ENCODE measurements at places on chromosomes 2 and 18.
A peak's percentile ranks its signal among the peaks of the same experiment; 100 is the strongest.

DNA sequence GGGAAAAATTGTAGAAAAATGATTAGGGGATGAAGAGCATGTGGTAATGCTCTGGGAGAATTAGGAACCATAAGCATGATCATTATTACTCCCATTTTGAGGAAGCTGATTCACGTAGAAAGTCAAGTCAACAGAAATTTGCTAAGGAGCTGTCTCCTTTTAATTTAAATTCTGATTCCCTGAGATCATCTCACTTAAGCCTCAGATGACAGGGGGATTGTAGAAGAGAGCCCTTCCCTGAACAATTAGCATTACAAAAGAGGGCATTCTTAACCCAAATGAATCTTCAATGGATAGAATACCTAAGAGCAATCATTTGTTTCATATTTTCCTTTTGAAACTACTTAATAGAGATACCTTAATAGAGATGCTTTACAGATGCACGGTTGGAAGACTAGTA lies 267.9 kb downstream of the NYAP2 start:
- no peak for DNase-seq

- no peak for DNase-seq
Observed at GRCh38 chr2:214156971-214157370, 253.9 kb upstream of the VWC2L start.

GRCh38 chr2:229096409-229097066 lies 174.5 kb downstream of the PID1 start:
- DNase-seq = no peak

DNA sequence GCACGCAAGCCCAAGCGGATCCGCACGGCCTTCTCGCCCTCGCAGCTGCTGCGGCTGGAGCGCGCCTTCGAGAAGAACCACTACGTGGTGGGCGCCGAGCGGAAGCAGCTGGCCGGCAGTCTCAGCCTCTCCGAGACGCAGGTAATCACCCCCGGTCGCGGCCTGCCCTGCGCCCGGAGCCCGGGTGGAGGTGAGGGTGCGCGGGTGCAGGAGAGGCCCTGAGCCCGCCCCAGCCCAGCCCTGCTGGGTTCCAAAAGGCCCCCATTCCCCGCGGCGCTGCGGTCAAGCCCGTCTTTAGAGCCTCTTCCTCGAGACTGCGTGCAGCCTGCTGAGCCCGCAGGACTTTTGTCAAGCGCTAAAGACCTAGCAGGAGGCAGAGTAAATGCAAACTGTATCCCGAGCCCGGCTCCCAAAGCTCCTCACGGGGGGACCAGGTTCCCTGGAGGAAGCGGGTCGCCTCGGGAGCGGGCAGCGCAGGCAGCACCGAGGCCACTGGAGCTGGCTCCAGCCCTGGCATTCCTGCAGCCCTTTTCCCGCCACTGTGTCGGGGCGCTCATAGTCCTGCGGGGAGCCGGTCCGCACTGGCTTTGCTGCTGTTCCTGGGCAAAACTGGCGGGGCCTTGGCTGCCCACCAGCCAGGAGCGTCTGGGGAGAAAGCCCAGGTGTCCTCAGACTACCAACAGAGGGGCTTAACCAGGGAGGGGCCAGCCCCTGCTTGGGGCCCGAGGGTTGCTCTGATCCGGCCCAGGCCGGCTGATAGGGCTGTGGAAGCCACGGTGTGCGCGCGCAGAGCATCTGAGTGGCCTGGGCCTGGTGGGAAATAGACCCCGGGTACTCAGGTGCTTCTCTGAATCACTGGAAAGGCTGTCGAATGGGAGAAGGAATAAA lies 7.3 kb downstream of the EMX1 start:
- DNase-seq = peak; percentile 30

- DNase-seq = peak; percentile 63
Observed at GRCh38 chr2:43169099-43169945, 57.1 kb downstream of the ZFP36L2 start.

- no peak for DNase-seq
Observed at GRCh38 chr2:228864131-228864530, 407.0 kb downstream of the PID1 start.

DNA sequence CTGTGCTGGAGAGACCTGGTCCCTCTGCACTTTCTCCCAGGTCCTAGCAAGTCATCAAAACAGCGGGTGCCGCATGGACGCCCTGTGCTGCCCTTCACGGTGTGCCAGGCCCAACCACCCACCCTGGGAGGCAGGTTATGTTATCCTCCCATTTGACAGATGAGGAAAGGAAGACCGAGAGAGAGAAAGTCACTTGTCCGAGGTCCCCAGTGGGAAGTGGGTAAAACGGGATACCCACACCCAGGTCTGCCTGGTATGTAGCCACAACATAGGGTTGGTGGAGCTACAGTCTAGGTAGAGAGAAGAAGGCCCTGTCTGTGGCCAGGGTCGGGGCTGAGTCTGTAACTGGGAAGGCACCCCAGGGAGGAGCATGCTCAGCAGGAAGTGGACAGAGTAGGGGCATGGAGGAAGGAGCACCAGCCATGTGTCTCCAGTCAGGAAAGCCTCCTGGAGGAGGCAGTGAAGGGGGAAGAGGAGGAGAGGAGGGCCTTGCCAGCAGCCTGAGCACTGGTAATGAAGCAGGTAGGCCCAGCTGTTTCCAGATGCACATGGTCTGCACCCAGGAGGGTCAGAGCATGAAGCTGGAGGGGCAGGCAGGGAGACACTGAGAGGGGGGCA lies 98.4 kb downstream of the ZFP36L2 start:
- DNase-seq = peak; percentile 47

GRCh38 chr2:183490914-183491313 lies 366.7 kb downstream of the NUP35 start:
- DNase-seq = no peak

DNA sequence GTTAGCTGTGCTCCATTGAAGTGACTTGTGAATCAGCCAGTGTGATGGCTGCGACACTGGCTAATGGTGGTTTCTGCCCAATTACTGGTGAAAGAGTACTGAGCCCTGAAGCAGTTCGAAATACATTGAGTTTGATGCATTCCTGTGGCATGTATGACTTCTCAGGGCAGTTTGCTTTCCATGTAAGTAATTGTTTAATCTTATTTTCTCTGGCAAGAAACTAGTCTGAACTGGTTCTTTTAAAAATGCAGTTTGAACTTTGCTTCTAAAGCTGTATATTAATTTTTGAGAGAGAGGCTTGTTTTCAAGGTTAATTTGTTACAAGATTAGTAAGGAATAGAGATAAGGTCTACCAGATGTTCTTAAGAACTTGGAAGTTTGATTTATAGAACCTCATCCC lies 46.7 kb downstream of the GLS start:
- DNase-seq = no peak

- DNase-seq = no peak
Observed at GRCh38 chr2:94990956-94991355, 34.6 kb upstream of the MAL start.

- no peak for DNase-seq
Observed at GRCh38 chr18:7336623-7337022, 105.7 kb downstream of the LRRC30 start.

DNA sequence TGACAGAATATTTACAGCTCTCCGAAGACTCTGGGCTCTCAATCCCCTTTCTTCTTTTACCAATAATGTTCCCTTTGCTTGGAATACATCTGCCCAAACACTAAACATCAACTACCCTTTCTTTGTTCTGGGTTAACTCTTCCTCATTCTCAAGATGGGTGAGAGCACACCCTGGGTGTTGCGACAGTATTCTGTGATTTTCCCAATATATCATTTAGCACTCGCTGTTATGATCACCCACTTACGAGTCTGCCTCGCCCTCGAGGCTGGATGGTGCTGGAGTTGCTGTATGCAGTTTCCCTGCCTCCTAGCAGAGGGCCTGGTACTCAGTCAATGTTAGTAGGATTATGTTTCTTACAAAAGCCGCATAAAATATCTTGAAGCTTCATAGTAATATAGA lies 93.2 kb downstream of the SOCS6 start:
- DNase-seq = no peak

DNA sequence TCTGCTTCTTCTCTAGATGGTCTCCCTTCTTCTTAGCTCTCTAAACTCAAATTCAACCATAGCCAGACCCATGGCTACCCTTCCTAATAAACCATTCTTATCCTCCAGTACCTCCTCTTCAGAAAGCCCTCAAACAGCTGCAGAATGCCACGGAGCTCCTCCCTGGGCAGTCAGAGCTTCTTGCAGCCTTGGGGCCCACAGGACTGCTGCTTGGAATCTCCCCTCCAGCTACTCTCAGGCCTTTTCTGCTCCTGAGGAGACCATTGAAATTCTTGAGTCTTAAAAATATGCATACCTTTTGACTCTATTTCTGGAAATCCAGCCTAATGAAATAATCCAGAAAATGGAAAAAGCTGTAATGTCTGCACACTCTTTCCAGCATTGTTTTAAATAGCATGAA lies 30.7 kb downstream of the EFR3B start:
- no peak for DNase-seq

GRCh38 chr18:50630895-50631294 lies 71.0 kb downstream of the MAPK4 start:
- DNase-seq = no peak

DNA sequence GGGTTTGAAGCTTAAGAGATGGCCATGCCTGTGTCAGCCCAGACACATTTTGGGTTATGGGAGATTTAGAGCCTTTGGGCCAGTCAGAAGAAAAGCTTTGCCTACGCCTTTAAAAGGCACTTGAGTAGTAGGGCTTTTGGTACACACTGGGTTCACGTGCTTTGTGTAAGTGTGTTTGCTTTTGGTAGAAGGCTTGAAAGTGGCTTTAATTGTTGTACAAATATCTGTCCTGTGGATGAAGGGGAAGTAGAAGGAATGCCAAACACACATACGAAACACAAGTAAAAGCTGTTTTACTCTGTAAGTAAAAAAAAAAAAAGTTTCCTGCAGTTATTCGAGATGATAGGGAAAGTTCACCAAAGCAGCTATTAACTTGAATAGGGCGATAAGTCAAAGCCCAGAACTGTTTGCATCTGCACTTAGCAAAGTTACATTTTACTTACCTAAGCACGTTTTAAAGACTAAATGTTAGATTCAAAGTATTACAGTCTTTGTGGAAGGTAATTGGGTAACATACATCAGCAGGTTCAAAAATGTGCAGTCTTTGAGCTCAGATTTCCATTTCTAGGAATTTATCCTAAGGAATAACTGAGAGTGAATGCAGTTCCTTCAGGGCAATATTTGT lies 75.4 kb downstream of the STK25 start:
- no peak for DNase-seq

DNA sequence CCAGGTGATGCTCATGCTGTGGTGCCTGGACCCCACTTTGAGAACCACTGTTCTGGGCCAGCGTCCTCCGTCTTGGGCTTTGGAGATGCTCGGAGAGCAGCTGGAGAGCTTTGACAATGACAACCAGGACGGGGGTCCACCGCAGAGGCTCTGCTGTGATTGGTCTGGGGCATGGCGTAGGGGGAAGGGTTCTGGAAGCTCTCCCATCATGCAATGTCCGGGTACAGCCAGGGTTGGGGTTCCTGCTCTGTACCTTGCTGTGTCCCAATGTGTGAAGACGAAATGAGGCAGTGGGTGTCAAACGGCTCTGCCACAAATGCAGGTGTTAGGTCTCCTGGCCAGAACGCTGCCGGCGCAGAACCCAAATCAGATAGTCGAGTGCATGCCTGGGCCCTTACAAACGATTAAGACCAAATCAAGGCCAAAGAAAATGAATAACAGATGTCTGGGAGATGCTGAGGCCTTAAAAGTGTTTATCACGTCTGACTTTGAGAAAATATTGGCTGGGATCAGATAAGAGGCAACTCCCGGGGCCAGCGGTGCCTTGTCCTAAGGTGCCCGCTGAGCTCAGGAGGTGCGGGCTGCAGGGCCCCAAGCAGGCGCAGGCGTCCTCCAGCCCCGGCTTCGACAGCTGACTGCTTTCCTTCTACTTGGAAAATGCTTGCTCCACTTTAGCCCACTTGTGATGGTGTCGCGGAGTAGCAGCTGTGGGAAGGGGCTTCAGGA lies 117.2 kb downstream of the VAPA start:
- DNase-seq = no peak

- no peak for DNase-seq
Observed at GRCh38 chr2:10524341-10524740, 76.2 kb upstream of the ODC1 start.

GRCh38 chr18:28080876-28081300 lies 96.0 kb downstream of the CDH2 start:
- no peak for DNase-seq

GRCh38 chr2:8600456-8600855 lies 81.4 kb upstream of the ID2 start:
- no peak for DNase-seq

Measured in activated T-cell treated with anti-CD3 and anti-CD28 coated beads, Interleukin-2, amount 50 U/mL, for 48 hours (primary cell).